ENCODE measurements at places on chromosomes 5 and 9.

DNA sequence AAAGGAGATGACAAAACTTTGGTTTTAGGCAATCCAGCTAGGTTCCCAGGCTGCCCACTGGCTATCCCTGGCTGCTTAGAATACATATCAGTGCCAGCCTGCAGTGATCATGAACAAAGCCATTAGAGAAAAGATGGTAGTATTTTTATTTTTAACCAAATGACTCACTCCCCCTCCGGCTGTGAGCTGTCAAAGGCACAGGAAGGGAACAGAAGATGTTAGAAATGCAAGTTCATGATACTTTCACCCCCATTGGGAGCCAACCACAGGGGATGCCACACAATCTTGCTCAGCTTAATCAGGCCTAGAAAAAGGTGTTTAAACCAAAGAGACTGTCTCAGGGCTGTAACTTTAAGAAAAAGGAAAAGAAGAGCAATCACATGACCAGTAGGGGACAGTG, 70.3 kb upstream of the ASTN2 start:
- no peak for DNase-seq

DNA sequence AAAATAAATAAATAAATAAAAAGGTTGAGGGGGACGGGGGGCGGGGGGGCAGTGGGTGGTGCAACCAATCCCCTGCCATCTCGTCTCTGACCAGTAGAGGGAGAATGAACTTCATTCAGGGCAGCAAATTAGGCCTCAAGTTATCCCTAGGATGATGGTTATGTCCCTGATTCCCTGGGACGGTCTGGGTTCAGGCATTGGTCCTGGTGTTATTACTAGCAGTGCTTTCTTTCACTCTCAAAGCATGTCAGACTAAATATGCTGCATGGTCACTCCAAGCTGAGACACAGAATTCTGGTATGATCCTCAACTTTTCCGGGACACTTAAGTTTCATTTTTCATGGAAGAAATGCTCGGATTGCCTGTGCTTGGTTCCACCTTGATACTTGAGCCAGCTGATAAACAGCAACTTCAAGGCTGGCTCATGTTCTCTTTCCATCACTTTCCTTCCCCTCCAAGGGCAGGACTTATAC, 59.4 kb downstream of the DAP start:
- DNase-seq, result no peak

- DNase-seq, result no peak
Measured at GRCh38 chr5:97124335-97124734, 18.1 kb downstream of the LIX1 start.

GRCh38 chr9:14957109-14957508, 46.9 kb upstream of the FREM1 start:
- no peak for DNase-seq

DNA sequence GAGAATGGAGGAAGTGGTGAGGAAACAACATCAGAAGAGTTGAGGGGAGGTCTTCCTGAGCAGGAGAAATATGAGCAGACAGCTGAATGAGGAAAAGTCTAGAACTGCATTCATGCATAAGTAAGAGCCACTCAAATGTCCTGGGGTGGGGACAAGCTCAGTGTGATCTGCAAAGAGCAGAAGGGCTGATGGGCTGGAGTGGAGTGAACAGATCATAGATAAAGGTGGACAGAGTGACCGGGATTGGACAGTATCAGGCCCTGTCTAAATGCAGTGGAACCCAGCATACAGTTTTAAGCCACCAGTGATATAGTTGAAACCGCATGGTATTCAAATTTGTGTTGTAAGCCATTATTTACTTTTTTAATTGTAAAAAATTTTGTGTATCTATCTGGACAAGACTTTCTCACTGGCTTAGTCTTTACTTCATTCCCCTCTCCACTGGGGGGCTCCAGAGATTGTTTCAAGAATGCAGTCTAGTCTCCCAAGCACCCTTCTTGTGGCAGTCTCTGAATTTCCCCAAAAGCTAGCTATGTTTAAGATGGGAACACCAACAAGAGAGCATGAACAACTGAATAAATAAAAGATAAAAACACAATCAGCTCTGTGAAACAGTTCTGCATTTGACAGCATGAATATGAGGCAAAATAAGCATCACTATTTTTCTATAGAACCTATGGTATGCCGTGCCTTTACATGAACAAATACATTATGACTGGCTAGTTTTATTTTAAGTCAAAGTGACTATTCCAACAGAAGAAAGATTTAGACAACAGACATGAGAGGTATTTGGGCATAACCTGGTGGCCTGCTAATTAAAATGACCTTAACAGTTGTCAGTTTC, 10.7 kb upstream of the STK32A start:
- no peak for DNase-seq

DNA sequence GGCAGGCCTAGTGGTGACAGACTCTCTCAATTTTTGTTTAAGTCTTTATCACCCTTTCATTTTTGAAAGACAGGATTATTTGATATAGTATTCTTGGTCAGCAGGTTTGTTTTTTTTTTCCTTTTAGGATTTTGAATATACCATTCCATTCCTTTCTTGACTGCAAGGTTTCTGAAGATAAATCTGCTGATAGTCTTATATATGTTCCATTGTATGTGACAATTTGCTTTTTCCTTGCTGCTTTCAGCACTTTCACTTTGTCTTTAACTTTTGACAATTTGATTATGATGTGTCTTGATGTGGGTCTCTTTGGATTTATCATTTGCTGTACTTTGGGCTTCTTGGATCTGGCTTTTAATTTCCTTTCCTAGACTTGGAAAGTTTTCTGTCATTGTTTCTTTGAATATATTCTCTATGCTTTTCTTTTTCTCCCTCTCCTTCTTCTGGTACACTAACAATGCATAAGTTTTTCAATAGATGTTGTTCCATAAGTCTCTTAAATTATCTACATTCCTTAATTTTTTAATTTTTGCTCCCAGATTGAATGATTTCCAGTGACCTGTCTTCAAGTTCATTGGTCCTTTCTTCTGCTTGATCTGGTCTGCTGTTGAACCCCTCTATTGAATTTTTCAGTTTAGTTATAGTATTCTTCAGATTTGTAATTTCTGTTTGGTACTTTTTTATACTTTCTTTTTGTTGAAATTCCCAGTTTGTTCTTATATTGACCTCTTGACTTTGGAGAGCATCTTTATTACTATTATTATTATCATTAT, 14.6 kb upstream of the FBXW2 start:
- DNase-seq, result no peak

GRCh38 chr5:157965040-157965678, 106.2 kb upstream of the CLINT1 start:
- no peak for DNase-seq

DNA sequence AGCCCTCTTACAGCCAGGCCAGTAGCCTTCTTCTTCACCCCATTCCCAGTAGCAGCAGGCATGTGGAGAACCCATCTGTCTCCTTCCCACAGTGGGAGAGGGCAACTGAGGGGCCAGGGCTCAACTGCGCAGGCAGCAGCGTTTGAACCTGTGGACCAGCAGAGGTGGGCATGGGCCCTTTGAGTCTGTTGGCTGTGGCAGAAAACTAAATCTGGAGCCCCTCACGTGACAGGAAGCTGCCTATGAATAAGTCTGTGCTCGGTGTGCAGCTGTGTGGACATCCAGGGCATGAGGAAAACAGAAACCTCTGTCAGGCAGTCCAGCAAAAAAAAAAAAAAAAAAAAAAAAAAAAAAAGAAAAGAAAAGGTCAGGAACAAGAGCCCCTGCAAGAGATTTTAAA, 189.2 kb upstream of the NR3C1 start:
- DNase-seq, result no peak

DNA sequence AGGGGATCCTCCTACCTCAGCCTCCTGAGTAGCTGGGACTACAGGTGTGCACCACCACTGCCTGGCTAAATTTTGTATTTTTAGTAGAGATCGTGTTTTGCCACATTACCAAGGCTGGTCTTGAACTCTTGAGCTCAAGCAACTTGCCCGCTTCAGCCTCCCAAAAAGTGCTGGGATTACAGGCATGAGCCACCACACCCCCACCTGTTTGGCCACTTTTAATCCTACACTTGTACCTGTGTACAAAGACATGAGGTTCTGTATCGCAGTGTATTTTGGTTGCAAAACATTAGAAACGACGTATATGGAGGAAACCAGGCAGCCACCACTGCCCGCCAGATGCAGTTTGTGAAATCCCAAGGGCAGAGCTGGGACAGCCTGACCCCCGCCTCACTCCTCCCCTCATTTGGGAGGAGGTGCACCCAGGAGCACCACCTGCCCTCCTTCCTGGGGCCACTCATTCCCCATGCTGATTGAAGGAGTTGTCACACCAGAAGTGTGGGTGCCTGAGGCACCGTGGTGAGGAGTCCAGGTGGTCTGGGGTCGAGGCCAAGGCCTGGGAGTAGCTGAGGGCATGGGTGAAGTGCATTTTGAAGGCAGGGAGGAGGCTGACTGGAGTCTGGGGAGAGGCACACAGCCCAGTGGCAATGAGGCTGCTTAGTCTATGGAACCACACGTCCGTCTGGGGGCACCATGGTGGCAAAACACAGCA, 39.3 kb upstream of the OLFM1 start:
- DNase-seq, result no peak

GRCh38 chr9:34991607-34992375, 2.2 kb downstream of the DNAJB5 start:
- DNase-seq, result no peak

GRCh38 chr9:126618585-126619360, 5.0 kb downstream of the LMX1B start:
- DNase-seq, result peak; percentile 64

DNA sequence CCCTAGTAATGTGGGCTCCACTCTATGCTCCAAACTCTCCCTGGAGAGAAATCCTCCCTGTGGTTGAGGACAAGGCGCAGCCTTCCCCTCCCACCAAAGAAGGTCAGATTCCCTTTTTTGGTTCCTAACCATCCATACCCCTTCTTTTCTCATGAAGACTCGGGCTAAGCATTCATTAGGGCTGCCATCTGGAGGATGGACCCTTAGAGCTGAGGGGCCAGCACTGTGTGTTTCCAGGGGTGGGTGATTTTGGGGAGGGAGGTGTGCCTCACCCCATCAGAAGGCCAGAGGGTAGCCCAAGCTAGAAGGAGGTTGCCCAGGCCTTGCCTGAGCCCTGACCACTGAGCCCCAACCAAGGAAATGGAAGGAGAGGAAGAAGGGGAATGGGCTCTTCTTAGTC, 36.8 kb downstream of the TGFBI start:
- DNase-seq, result no peak

DNA sequence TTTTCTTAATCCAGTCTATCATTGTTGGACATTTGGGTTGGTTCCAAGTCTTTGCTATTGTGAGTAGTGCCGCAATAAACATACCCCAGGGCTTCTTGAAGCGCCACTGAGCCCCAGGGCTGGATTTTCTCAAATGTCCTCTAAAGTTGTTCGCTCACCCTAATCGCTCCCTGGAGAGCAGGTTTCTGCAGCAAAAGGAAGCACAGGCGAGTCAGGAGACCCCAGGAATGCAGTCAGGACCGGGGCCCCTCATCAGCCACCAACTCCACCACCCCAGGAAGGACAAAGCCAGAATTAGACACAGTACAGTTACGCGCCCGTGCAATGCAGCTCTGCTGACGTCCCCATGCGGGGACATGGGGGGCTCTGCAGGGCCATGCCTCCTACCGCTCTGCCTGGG, 15.7 kb upstream of the OBP2B start:
- DNase-seq, result no peak

DNA sequence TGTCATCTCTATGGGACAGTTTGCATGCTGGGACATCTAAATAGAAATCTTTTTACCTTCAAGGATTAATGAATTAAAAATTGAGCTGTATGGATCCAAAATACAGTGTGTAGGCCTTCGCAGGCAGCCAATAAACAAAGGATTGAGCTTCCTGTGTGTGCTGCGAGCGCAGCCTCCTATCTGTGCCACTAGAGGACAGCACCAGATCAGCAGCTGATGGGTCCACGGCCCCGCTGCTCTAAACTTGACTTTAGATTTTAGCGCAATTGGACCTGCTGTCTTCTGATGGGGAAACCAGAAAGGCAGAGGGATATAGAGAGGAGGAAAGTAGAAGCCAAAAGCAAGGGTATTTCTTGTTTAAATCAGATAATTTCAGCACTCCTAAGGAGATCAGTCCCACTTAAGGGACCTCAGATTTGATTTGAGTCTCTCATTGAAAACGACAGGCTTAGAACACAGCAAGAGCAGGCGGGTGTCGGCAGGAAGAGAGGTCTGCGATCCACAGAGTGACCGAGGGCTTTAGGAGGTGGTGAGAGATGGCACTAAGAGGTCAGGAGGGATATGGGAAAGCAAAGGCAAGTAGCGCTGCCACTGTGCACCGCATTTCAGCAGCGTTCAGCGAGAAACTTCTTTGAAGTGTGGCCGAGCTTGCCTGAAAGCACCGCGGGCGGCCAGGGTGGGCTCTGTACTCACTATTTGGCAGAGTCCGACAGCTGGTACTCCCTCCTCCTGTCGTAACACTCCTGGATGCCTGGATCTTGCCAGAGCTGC, 214.3 kb downstream of the GNA14 start:
- DNase-seq, result peak; percentile 73

- no peak for DNase-seq
Measured at GRCh38 chr9:72623156-72623555, 101.7 kb downstream of the TMC1 start.

GRCh38 chr5:81316571-81316970, 15.2 kb downstream of the ZCCHC9 start:
- no peak for DNase-seq

DNA sequence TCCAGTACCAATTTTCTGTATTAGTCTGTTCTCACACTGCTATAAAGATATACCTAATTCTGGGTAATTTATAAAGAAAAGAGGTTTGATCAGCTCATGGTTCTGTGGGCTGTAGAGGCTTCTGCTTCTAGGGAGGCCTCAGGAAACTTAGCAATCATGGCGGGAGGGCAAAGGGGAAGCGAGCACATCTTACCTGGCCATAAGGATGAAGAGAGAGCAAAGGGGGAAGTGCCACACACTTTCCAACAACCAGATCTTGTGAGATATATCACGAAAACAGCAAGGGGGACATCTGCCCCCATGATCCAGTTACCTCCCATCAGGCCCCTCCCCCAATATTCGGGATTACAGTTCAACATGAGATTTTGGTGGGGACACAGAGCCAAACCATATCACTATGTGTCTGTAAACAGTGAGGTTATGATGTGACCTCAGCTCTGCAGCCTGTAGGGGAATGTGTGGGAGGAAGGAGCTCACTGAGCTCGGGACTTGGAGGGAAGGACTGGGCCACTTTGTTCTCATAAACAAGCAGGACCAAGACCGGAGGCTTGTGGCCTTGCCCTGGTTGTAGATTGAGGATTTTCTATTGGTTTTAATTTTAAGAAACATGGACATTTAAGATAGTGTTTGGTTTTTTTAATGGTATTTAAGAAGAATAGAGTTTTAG, 85.2 kb downstream of the EHMT1 start:
- no peak for DNase-seq

DNA sequence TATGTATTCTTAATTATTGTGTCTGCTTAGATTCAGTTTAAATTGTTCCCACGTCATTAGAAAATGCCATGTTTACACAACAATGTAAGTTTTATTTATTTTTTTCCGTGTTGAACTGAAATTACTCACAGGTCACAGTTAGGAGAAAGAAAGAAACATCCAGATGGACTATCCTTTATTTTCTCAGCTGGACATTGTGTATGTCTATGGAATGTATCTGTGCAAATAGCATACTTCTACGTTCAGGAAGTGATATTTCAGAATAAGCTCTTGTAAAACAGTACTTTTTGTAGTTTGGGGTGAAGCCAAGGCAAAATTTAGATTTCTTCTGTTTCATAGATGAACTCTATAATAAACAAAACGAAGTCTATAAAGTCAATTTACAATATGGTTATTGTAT, 249.0 kb upstream of the ZNF608 start:
- DNase-seq, result no peak

- DNase-seq, result no peak
Measured at GRCh38 chr5:60248901-60249300, 355.4 kb upstream of the PDE4D start.

GRCh38 chr5:73095564-73096238, 24.7 kb upstream of the TMEM171 start:
- DNase-seq, result no peak

Data from retina (tissue), 1 donor.